Amygdala (tissue), 56 donors: ENCODE measurements at places on chromosomes 12 and 14.

DNA sequence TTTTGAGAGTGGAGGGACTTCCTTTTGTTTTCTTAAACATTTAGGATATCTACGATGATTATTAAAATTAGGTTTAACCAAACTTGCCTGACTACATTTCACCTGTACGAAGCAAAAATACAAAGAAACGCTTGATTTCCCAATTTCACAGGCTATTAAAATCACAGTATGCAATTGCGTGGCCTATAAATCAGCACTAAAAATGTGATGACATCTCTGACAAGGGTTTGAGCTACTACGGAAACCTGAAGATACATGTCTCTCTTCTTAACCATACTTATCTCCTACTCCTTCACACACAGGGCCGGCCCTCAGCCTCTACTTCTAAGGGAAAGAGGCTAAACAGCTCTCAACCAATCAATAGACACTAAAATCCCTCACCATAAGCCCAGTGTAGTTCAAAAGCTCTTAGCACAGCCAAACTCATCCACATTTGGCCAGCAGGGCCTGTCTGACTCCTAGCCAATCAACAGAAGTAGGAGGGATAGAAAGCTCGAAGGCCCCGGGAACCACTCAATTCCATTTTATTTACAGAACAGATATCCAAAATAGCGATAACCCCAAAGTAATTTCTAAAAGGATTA, 137.3 kb downstream of the FOXN3 start:
- DNase-seq: no peak

- no peak for DNase-seq
Observed at GRCh38 chr12:117097159-117097558, 2.1 kb downstream of the TESC start.

GRCh38 chr12:68234140-68234539, 8.5 kb upstream of the IL26 start:
- DNase-seq: no peak

GRCh38 chr14:52926953-52927352, 23.9 kb downstream of the FERMT2 start:
- no peak for DNase-seq

DNA sequence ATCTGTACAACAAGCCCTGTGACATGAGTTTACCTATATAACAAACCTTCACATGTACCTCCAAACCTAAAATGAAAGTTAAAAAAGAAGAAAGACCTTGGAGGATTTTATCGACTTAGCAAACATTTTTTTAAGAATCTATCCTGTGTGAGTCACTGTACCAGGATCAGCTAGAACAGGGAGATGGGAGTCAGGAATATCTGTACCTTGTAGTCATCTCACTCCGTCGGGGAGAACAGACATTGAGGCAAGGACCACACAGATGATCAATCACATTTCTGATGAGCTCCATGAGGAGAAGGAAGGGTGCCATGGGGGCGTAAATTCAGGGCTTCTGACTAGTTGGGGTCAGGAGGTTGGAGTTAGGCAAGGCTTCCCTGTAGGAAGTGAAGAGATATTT, 310.6 kb downstream of the VRK1 start:
- no peak for DNase-seq
